Naive thymus-derived CD8-positive, alpha-beta T cell (primary cell): ENCODE measurements at places on chromosomes 6 and 20.
A peak's percentile ranks its signal among the peaks of the same experiment; 100 is the strongest.

- no peak for DNase-seq
Observed at GRCh38 chr6:11210386-11211138, 21.9 kb downstream of the NEDD9 start.

DNA sequence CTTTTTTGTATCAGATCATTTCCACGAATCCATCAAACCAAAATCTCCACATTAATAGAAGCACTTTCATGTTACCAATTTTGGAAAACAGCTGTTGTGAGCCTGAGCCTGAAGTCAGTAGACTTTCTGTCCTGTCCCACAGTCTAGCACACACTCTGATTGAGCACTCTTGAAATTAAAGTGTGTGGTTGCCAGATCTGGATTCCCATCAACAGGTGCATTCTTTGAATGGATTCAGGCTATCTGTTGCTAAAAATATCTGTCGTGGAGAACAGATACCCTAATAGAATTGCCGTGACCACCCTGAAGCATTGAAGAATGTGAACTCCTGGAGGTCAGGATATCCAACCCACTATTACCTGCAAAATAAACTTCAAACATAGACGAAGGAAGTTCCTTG, 73.3 kb downstream of the TFAP2A start:
- no peak for DNase-seq

GRCh38 chr20:31488115-31488514, 13.0 kb downstream of the REM1 start:
- no peak for DNase-seq

GRCh38 chr20:52652271-52652670, 319.9 kb upstream of the TSHZ2 start:
- DNase-seq, result no peak

- no peak for DNase-seq
Observed at GRCh38 chr20:5719861-5720403, 30.3 kb upstream of the SHLD1 start.

- no peak for DNase-seq
Observed at GRCh38 chr6:133306931-133307330, 65.8 kb downstream of the EYA4 start.

- no peak for DNase-seq
Observed at GRCh38 chr6:156029286-156029985, 573.8 kb upstream of the NOX3 start.

GRCh38 chr6:144639654-144640053, 354.5 kb downstream of the UTRN start:
- no peak for DNase-seq

GRCh38 chr20:49854190-49854875, 41.7 kb downstream of the SLC9A8 start:
- DNase-seq, result no peak

- no peak for DNase-seq
Observed at GRCh38 chr6:5053864-5054244, 31.3 kb upstream of the PPP1R3G start.

DNA sequence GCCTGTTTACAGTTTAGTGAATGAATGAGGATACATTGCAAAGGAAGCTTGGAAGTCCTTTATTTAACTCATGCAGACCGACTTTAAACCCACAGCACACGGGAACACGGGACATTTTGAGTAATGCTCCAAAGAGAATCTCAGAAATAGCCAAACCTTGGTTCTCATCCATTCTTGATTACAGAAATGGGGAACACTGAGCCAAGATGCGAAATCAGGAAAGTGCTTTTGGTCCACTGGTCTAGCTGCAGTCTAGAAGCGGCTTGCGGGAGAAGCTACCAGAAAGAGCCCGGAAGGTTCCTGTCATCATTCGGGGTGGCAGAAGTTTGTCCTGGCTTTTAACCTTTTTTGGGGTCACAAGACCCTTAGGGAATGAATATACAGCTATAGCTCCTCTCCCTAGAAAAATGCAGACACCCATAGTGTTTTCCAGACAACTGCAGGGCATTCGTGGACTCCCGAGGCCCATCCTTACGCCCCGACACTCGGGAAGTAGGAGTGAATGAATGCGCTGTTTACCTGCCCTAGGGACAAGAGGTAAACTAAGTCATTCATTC, 475 bp upstream of the TMEM181 start:
- no peak for DNase-seq

DNA sequence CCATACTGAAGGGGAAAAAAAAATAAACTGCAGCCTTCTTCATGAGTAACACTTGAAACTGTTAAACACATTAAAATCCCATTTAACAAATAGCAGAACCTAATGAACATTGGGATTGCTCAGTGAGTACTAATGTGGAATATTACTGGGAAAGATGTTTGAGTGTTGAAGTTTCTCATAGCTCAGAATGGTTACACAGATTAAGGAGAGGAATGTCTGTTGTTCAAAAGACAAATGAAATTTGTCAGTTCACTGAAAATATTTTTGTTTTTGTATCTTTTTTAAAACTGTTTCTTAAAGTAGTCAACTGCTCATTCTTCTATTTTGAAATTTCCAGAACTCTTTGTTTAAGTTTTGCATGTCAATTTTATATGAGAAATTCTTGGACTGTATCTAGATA, 374.3 kb downstream of the LAMA2 start:
- no peak for DNase-seq

DNA sequence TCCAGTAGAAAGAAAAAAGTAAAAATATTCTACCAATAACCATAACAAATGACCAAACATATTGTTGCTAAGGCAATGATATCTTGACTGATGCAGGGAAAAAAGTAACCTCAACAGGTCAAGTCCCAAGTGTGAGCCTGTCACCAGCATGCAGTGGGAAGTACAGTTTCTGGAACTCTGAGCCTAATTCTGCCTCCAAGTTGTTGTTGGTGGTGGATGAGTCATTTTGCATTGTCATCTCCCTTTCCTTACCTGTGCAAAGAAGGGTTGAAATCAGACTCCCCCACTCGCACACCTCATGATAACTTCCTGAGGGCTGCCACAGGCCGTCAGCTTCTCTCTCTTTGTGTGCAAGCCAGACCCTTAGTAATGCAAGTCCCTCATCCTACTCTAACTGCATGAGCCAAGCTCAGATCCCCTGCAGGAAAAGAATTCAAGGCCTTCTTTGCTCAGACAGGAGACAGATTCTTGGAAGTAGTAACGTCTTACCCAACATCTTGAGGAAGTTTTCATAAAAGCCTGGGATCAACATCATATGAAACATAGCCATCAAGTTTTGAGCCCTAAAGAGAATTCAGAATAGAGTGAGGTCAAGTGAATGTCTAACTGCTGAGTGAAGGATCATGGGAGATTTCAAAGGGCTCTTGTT, 207.6 kb upstream of the FOXA2 start:
- no peak for DNase-seq

DNA sequence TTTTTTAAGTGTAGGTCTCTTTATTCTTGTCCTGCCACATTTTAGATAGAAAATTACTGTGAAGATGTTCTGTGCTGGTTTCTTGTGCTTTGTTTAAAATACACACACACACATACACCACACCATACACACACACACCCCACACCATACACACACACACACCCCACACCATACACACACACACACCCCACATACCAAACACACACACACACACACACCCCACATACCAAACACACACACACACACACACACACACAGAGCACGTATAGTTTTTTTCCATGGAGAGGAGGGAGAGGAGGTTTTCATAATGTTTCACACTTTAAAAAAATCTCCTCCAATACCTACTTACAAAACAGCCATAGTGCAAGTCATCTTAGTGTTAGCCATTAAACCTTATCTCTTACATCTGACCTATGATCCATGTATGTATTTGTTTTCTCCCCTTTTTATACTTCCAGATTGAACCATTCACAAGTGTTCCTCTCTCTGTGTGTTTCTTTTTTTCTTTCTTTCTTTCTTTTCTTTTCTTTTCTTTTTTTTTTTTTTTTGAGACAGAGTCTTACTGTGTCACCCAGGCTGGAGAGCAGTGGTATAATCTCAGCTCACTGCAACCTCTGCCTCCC, 19.7 kb upstream of the CITED2 start:
- no peak for DNase-seq

- no peak for DNase-seq
Observed at GRCh38 chr6:14981960-14982359, 263.9 kb upstream of the JARID2 start.

DNA sequence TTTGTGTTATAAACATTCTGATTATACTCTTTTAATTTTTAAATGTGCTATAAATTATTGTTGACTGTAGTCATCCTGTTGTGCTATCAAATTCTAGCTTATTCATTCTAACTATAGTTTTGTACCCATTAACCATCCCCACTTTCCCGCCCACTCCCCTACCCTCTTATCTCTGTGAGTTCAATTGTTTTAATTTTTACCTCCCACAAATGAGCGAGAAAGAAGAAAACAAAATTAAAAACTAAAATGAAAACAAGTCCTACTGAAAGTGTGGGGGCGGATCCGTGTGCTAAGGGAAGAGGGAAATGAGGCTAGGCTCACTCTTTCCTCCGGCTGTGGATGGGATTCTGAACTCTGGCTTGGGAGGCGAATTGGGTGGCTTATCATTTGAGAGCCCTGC, 6.6 kb upstream of the ZNF831 start:
- DNase-seq, result no peak

- no peak for DNase-seq
Observed at GRCh38 chr6:148959008-148959407, 212.2 kb downstream of the UST start.

DNA sequence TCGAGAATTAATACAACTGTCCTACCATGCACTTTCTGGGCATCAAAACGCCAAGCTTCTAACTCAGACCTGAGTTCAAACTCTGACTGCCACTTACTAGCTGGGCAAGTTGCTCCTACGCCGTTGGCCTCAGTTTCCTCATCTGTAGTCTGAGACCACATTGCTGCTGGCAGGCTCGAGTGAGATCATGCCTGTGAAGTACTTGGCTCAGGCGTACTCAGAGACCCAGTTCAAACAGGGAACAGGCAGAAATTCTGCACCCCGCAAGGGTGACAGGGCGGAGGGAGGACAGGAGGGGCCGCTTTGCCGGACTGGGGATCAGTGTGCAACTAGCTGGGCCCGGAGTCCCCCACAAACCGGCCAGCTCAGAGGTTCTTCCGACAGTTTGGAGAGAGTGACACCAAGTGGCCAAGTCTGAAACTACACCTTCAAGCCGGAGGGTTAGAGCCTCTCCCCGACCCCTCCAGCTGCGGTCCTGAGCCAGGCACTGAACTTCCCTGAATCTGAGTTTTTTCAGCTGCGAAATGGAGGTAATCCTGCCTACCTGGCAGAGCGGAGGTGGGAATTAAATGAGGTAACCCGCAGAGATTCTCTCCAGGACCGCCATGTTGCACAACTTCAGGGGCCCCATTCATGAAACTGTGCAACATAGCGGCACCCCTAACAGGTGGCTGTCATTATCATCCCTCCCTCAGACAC, 46.0 kb upstream of the PTPN1 start:
- peak; percentile 64 for DNase-seq

DNA sequence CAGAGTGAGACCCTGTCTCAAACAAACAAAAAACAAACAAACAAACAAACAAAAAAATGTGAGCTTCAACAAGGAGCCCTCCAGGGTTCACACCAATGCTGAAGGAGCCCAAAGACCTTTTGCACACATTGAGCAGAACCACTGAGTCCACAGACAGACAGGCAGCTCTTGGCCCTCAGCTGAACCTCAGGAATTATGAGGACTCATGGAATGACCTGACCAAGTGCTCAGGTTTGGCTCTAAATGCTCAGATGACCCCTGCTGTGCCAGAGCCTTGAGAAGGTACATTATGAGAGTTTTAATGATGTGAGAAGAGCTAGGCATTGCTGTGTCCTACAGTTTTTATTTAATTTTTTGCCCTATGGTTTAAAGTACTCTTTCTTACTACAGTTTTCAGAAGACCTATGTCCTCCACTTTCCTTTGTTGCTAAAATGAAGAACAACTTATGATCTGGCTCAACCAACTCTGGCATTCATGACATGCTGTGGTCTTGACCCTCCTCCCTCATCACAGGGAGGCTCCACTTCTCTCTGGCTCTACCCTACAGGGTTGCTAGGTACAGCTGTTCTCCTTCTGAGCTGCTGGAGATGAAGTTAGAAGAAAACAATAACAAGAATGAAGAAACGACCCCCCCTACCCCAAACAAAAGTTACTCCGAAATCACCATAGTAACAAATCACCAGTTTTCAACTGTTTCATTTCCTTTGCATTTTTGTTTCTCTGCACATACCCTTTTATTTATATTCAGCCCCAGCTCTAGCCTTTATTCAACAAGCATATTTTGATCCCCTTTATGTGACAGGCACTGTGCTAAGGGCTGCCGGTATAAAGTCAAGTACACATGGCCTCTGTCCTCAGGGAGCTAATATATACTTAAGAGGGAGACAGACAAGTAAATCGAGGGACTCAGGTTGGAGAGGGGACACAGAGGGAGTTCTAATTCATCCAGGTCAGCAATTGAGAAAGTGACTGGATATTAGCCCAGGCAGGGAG, 128.7 kb upstream of the TRAF3IP2 start:
- peak; percentile 48 for DNase-seq

- no peak for DNase-seq
Observed at GRCh38 chr20:21356386-21356785, 40.9 kb downstream of the NKX2-4 start.

- no peak for DNase-seq
Observed at GRCh38 chr6:98579941-98580340, 254.4 kb upstream of the POU3F2 start.

DNA sequence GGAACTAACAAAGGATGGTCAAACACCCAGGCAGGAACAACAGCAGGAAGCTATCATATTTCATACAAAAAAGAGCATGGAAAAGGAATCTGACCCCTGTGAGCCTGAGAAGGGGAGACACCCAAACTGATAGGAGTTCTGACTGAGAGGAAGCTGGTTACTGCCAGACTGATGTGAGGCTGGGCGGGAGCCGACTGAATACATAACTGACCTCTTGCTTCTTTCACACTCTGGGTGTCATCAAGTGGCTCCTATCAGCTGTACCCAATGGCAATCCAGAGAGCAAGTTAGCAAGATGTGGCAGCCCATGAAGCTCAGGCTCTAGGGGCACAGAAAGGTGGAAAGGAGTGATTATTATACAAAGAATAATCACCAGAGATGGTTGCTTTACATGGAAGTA, 795.1 kb upstream of the HS3ST5 start:
- DNase-seq, result no peak

- DNase-seq, result no peak
Observed at GRCh38 chr20:33470866-33471265, 19.0 kb upstream of the CBFA2T2 start.

DNA sequence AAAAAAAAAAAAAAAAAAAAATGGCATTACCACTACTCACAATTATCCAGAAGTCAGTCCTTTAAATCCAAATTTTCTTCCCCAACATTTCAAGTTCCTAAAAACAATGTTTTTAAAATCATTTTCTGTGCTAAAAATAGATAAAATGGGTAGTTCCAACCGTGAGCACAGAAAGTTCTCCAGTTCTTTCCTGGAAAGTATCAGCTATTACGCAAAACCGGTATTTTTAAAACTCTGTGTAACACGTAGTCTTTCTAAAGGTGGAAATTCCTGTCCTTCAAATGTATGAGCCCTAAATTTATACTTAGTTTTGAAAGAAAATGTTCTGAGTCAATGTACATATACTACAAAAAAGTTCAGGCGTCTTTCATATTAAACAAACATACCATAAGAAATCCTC, 83.5 kb upstream of the SCAF8 start:
- no peak for DNase-seq

GRCh38 chr20:49851231-49851705, 38.6 kb downstream of the SLC9A8 start:
- DNase-seq, result no peak

GRCh38 chr6:166045173-166045859, 122.3 kb downstream of the TBXT start:
- no peak for DNase-seq

GRCh38 chr6:139474145-139475108, 100.0 kb upstream of the CITED2 start:
- no peak for DNase-seq
